ENCODE measurements at places on chromosomes 16 and 17.

DNA sequence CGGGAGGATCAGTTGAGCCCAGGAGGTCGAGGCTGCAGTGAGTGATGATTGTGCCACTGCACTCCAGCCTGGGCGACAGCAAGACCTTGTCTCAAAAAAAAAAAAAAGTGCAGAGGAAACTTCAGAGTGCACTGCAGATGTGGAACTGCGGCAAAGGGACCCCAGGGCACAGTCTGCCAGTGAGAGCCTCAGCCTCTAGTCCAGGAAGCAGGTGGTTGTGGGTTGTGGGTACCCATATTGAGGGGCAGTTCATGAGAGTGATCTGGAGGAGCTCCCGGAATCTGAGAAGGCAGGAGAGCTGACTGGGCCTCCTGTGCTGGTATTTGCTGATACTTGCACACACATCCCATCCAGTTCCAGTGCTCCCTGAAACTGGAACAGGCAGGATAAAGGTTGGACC is 13.1 kb downstream of the FOXN1 start:
- DNase-seq, result no peak

GRCh38 chr16:12539185-12539929 is 264.3 kb downstream of the CPPED1 start:
- no peak for DNase-seq

DNA sequence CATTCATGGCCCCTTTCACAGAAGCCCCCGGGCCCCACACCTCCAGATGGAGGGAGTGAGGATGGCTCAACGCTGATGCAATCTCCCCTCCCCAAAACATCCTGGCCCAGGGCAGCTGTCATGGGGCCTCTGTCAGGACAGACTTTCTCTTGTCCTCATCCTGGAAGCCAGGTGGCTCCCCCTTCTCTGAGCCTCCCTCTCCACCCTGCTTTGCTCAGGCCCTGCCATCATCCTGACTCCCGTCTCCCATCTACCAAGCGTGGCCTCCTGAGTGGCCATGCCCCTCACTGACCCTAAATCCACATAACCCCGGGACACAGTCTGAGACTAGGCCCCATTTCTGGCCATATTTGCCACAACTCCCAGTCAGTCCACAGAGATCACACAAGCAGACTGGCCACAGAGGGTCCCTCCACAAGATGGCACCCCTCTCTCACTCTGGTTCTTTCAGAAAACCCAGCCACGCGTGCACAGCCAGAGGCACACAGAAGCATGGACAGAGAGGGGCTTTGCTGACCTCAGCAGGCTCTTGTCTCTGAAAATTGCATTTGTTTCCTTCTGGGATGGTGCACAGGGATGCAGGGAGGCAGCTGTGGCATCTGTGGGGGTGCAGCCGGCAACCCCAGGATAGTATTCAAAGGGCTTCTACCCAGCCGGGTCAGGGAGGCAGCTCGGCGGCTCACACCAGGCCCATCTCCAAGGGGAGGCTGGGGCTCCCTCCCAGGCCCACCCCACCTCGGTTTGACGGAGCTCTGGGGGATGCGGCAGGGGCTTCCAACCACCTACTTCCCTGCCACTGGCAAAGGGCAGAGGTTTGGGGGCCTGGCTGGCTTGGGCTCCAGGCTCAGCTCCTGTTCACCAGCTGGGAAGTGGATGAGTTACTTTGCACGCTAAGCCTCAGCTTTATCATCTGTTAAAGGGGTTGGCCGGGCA is 16.9 kb downstream of the DOC2B start:
- DNase-seq, result peak; percentile 49

GRCh38 chr17:77570565-77570898 is 388.0 kb upstream of the TNRC6C start:
- no peak for DNase-seq

GRCh38 chr16:19502395-19503131 is 19.3 kb downstream of the GDE1 start:
- peak; percentile 60 for DNase-seq

DNA sequence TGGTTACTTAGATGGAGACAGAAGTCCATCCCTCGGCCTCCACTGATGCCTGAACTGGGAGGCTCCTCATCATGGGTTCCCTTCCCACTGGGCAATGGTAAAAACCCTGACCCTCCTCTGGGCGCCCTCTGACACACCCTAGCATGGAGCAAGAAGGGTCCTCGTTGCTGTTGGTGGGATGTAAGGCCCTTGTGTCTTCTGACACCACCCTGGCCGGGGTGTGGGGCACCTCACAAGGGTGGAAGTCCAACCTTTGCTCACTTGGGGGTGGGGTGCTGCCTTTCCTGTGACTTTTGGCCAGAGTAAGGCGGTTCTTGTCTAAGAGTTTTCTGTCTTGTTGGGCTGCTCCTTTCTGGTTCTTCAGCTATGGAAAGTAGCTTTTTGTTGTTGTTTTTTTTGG is 28.7 kb downstream of the MPRIP start:
- no peak for DNase-seq

DNA sequence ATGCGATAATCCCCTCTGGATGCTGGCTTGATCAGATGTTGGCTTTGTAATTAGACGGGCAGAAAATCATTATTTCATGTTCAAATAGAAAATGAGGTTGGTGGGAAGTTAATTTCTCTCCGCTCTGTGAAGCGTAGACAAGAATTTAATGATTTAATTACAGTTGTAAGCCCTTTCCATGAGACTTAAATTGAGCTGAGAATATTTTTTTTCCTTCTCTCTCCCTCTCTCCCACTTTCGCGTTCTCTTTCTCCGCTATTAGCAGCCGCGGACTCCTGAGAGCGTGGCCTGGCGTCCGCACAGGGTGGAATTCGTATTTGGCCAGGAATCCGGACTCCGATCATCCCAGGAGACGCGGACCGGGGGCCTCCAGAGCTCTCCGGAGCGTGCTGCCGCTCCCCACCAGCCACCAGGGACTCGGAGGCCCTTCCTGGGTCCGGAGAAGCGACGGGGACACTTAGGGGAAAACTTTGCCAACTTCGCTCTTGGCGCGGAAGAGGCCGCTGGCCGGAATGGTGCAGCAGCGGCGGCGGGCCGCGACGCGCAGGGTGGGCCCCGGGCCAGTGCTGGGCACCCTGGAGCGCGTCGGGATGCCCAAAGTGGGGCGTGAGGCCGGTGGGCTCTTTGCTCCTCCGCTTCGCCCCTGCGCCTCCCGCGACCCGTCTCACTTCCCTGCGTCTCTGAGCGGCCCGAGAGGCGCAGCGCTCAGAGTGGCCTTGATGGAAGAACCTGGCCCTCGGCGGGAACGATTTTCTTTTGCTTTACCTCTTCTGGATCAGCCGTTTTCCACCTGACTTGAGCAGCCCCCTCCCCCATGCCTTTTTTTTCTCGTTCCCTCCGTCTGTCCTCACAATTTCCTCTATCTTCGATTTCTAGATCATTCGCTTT is 3.6 kb upstream of the IRX3 start:
- no peak for DNase-seq

- DNase-seq, result no peak
These were observed 2.6 kb upstream of the ANKRD40CL start for GRCh38 chr17:50769884-50770283.

GRCh38 chr16:11586856-11587642 is at the start of gene LITAF:
Gene LITAF, minus strand, starts transcription at chr16:11586919. Its CDS starts 30,189 bp downstream, at chr16:11556730.
- DNase-seq, result no peak

GRCh38 chr17:34400301-34400931 is 37.4 kb upstream of the CCL1 start:
- DNase-seq, result no peak

DNA sequence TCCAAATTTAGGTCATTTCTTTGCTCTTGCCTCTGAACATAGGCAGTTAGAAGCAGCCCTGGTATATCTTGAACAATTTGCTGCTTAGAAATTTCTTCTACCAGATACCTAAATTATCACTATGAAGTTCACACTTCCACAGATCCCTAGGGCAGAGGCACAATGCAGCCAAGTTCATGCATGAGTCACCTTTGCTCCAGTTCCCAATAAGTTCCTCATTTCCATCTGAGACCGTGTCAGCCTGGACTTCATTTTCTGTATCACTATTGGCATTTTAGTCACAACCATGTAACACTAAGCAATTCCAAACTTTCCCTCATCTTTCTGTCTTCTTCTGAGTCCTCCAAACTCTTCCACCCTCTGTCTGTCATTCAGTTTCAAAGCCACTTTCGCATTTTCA is 45.0 kb downstream of the KCNJ16 start:
- peak; percentile 35 for DNase-seq

GRCh38 chr17:7885367-7886226 is 3.0 kb upstream of the CHD3 start:
- peak; percentile 30 for DNase-seq

DNA sequence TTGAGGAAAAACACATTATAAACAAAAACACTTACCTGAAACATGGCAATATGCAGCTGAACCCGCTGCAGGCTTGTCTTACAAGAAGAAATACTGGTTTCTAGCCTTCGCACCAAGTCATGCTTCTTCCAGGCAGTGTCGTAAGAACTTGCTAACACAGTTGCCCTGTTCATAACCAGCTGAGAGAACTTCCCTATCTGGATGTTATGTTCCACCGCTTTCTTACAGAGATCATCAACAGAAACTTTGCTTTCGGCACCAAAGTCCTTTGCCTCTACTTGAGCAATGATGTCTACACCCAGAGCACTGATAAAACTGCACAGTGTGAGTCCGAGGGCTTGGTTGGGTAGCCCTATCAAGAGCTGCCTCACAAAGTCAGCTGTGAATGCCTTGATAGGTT is 27.9 kb upstream of the ARL6IP1 start:
- no peak for DNase-seq

GRCh38 chr17:77822302-77823030 is 136.0 kb upstream of the TNRC6C start:
- no peak for DNase-seq

DNA sequence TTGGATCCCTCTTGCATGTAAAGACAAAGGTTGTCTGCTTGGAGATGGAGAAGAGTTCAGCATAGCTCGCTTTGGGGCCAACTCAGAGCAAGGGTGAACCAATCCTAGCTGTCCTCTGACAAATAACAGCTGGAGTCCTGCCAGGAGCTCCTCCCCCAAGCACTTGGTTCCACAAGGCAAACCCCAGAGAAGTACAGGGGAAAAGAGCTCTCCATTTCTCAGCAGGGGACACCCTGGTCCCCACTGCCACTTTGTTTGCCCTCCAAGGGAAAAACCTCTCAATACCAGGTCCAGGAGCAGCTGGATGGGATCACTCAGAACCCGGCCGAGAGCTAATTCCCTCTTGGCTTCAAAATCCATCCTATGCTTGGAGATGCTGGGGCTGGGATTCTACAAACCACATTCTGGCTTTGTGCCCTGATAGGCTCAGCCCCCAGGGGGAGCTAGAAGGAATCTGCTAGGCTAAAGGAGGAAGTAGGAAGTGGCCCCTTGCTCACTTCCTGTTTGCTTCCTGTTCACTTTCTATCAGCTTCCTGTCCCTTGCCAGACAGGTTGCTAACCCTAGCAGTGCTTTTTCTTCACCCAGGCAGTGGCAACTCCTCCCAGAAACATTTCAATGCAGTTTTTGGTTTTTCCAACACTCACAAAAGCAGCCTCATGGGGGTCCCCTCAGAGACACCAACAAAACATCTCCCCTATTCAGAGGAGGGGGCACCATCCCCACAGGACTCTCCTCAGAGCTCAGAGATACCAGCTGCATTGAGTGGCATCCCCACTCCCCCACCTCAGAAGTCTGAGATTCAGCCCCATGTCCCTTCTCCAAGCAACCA is 30.7 kb downstream of the CDRT4 start:
- DNase-seq, result peak; percentile 61

DNA sequence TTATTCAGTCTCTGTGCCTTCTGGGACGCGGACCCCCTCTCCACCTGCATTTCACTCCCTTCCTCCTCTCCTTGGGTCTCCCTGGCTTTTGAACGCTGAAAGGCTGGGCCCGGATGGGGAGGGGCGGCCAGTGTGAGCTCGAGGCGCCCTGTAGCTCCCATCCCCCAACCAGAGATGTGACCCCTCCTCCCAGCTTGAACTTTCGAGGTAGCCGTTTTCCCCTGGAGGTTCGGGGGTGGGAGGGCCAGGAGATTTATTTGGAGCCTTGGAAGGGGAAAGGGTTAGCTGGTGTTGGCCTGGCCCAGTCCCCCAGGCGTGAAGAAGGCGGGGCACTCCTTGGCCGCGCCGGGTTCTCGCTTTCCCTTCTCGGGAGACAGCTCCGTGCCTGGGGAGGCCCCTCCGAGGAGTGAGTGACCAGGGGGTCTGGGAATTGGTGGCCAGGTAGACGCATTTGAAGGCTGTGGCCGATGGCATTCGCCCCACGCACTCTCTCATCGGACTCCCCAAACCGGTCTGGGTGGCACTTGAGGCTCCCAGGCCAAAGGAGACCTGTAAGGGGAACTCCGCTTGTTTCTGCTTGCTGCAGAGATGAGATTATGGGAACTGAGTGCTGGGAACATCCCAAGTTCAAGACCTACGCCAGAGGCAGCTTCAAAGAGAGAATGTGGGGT is 942 bp downstream of the LDAF1 start:
- no peak for DNase-seq

GRCh38 chr17:43723697-43724359 is 34.8 kb downstream of the SOST start:
- peak; percentile 68 for DNase-seq

DNA sequence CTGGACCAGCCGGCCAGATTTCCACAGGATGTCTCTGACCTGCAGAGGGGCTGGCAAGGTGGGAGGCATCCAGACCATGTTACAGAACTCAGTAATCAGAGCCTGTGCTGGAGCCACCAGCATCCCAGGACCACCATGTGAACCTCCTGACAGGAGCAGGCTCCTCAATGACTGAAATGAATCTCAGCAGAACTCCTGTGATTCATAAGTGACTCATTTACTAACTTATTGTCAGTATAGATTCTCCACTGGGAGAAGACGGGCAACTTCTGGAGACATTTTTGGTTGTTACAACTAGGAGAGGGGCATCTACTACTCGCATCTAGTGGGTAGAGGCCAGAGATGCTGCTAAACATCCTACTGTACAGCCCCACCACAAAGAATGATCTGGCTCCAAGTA is 3.1 kb upstream of the WWOX start:
- DNase-seq, result peak; percentile 20

DNA sequence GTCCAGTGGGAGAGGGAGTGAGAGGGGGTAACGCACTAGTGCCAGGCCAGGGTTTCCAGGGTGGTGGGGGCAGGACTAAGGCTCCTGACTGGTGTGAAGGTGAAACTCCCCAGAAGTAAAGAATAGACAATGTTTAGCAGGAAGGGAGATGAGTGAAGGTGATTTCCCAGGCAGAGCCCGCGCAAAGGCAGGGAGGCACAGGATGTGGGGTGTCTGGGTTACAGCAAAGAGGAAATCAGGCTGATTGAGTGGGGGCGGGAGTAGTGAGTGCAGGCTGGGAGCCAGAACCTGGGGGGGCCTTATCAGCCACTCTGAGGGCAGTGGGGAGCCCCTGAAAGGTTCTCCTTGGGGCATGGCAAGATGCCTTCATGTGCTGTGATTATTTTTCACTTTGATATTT is 167.5 kb downstream of the UTP18 start:
- DNase-seq, result no peak

GRCh38 chr17:64741038-64741641 is 79.0 kb upstream of the SMURF2 start:
- peak; percentile 47 for DNase-seq

GRCh38 chr16:5349670-5350517 is 252.3 kb upstream of the EEF2KMT start:
- DNase-seq, result no peak

- no peak for DNase-seq
These were observed 48.9 kb upstream of the DOC2B start for GRCh38 chr17:230395-230770.

DNA sequence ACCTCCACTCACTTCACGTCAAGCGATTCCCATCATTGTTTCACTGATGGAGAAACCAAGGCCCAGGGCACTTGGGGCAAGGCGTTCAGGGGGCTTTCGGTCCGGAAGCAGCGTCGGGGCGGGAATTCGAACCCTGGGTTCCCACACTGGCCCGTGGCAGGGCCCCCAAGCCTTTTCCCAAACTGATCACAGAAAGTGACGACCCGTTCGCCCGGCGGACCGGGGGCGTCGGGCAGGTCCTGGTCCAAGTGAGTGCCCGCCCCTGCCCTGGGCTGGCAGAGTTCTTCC is 856 bp upstream of the MON1B start:
- no peak for DNase-seq
